GOT3 (cell line): ENCODE measurements at places on chromosomes 2 and 18.

- no peak for DNase-seq
Measured at GRCh38 chr2:221016551-221016950, 555.6 kb downstream of the EPHA4 start.

DNA sequence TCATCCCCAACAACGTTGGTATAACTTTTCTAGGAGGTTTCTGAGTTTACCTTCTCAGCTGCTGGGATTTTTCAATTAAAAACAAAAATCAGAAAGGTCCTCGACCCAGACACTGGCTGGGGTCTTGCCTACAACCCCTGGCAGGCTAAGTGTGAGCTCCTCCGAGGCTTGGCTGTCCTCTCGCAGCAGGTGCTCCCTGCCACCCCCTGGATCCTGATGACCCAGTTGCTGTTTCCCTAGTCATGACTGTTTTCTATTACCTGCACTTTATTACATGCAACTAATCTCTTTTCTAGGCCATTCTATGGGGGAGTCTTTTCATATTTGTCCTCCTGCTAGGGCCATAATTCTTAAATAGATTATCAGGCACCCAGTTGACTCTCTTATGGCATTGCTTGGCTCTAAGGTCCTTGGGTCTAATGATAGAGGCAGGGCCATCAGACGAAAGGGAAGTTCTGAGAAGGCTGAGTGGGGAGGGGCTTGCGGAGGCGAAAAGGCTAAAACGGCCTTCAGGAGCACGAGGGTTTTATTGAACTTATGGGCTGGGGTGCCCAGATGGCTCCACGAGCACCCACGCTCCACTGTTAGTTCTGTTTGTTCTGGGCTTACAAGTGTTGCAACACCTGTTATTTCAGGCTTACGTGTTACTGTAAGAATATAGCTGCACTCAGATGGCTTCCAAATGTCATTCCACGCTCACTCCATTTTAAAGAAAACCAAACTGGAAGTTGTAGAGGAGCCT, 166.0 kb downstream of the NCK2 start:
- no peak for DNase-seq

DNA sequence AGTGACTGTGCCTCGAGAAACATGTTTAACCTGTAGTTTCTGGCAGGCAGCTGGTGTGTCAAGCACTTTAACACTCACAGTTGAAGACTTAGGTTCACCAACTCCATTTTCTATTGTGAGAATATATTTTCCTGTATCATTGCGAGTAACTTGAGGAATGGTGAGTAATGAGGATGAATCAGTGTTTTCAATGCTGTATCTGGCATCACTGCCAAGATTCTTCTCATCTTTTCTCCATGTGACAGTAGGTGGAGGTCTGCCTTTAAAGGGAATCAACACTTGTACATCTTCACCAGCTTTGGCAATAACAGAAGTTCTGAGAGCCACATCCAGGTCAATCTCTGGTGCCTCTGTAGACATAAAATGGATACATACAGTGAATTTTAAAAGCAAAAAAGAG, 72.8 kb downstream of the PLEKHA3 start:
- no peak for DNase-seq

GRCh38 chr18:3924455-3924854, 474.5 kb downstream of the TGIF1 start:
- DNase-seq: no peak

- no peak for DNase-seq
Measured at GRCh38 chr2:134250840-134251461, 2.9 kb upstream of the MGAT5 start.

DNA sequence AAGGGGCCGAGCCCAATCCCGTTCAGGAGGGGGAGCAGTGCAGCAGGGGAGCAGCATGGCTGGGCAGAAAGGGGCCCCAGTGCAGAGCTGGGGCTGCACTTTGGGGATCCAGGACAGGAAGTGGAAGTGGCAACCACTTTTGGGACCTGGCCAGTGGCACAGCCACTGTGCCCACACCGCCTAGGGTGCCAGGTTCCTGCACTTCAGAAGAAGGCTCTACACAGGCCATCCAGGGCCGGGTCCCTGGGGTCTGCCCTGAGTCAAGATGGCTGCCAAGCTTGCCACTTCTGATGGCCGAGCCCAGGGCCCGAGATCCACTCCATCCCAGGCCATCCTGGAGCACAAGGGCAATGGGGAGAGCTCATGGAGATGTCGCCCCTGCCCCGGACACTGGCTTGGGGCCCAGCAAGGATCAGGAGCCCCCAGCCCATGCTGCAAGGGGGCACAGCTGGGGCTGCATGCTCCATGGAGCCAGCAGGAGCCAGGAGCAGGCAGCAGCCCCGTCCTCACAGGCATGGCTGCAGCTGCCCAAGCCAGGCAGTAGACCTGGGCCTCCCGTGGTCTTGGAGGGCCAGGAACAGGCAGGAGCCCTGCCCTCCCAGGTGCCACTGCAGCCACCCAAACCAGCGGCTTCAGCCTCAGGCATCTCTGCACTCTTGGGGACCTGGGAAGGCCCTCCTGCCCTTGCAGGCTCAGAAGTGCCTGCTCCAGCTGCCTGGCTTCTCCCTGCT, 35.0 kb upstream of the ID2 start:
- DNase-seq: no peak

DNA sequence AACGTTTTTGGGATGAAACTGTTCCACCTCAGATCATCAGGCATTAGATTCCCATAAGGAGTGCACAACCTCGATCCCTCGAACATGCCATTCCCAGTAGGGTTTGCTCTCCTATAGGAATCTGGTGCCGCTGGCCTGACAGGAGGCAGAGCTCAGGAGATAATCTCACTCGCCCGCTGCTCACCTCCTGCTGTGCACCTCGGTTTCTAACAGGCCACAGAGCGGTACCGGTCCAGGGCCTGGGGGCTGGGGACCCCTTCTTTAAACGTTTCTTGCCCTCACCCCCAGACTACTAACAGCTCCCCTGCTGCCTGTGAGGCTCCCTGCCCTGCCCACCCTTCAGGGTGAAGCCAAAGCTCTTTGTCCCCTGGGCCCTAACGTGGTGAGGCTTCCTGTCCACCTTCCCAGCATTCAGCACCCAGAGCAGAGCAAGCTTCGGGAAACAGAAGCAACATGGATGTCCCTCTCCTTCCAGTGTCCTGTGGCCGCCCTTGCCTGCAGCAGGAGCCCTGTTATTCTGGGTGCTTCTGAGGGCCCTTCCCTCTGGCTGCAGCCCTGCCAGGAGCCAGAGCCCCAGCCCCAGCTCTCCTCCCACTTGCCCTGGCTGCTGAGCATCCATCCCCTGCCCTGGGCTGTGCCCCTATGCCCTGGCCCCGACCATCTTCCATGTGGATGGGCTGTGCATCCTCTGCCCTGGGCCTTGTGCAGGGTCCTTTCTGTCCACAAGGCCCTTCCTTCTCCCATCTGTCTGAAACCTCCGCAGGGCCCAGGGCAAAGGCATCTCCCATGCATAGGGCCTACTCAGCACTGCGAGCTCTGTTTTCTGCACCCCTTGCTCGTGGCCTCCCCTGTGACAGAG, 140.1 kb downstream of the MBP start:
- no peak for DNase-seq

DNA sequence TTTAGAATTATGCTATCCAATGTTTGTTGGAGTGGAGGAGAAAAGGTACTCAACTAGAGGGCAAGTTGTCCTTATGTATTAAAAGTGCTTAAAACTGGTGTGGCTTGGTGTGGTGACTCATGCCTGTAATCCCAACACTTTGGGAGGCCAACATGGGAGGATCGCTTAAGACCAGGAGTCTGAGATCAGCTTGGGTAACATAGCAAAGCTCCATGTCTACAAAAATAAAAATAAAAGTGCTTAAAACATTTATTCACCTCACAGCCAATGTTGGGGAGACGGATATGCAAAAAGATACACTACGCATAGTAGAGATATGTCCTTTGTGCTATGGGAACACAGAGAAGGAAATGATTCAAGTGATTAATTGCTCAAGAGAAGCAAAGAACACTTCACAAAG, 19.3 kb upstream of the TNFAIP6 start:
- DNase-seq: no peak

DNA sequence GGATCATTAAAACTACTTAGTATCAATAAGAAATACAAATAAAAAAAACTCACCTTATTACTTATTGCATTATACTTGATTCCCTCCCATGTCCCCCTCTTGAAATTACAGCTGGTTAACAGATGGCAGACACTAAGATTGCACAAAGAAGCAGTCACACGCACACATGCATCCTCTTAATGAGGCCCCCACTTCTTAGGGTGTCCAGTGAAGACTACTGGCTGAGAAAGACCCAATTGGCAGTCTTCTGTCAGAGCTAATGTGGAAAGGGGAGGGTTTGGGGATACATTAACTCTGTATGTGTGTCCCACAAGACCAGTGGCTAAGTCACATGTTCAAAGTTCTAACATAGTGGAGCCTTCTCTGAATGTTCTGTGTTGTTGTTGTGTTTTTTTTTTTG, 210.7 kb downstream of the MTX2 start:
- DNase-seq: no peak

DNA sequence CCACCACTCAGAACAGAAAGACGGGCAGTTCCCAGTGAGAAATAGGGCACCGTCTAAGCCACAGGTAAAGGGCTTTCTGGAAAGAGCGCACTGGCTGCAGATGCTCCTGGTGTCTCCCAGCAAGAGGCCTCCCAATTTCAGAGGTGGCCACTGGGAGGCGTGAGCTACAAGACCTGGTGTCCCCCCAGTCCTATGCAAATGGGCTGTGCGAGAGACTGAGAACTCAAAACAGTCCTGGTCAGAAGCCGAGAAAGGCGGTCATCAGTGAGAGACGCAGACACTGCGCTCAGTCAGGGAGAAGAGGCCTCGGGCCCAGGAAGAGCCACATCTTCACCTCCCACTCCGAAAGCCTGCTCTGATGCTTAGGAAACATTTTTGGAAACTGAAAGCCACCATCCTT, 179.5 kb downstream of the EIPR1 start:
- DNase-seq: no peak

- DNase-seq: no peak
Measured at GRCh38 chr2:44705876-44706480, 235.5 kb upstream of the SIX3 start.

- no peak for DNase-seq
Measured at GRCh38 chr2:156459720-156460119, 23.5 kb downstream of the GPD2 start.

- DNase-seq: no peak
Measured at GRCh38 chr2:229612384-229612971, 101.9 kb downstream of the DNER start.

GRCh38 chr18:21327101-21327500, 85.1 kb downstream of the GREB1L start:
- DNase-seq: no peak

- DNase-seq: no peak
Measured at GRCh38 chr2:174607989-174608865, 10.6 kb upstream of the WIPF1 start.

GRCh38 chr2:105748566-105748965, 3.9 kb downstream of the NCK2 start:
- no peak for DNase-seq

DNA sequence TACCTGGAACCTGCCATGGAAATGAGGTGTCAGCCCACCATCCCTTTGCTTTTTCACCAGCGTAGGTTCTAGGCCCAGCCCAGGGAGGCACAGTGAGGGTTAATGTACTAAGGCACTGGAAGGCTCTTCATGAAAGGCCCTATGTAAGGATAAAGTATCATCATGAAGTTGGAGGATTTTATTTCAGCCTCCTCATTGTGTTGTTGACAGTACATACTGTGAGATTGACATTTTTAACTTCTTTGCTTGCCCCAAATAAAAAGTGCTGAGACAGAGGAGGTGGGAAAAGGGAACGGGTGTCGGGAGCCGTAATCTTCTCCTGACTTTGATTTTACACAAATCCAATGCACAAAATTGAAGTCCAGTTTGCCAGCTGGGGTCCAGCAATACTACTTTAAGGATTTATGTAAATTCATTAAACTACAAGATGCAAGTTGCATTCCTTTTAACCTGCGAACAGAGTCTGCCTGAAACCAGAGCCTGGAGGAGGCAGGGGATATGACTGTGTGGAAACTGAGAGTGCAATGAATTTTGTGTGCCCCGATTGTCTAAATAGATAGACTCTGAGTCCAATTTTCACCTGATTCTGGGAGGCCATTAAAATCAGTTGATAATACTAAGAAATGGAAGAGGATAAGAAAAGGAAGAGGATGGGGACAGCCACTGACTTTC, 5.4 kb upstream of the NCKAP5 start:
- no peak for DNase-seq

- no peak for DNase-seq
Measured at GRCh38 chr2:10022041-10022421, 21.3 kb upstream of the KLF11 start.

DNA sequence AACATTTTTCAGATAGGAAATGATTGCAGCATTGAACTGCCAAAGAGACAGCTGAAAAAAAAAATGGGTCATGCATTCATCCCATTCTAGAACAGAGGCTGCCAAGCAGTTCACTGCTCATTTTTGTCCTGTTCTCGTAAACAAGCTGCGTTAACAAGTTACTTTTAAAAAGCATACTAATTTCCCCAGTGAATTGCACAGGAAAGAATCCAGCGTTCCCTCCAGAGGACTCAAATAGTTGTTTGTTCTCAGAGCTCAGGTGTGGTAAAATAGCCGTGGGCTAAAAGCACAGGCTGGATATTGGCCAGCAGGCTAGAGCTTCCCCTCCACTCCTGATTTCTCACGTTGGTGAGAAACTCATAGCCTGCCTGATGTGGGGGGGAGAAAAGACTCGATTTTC, 76.1 kb upstream of the AQP4 start:
- DNase-seq: no peak

DNA sequence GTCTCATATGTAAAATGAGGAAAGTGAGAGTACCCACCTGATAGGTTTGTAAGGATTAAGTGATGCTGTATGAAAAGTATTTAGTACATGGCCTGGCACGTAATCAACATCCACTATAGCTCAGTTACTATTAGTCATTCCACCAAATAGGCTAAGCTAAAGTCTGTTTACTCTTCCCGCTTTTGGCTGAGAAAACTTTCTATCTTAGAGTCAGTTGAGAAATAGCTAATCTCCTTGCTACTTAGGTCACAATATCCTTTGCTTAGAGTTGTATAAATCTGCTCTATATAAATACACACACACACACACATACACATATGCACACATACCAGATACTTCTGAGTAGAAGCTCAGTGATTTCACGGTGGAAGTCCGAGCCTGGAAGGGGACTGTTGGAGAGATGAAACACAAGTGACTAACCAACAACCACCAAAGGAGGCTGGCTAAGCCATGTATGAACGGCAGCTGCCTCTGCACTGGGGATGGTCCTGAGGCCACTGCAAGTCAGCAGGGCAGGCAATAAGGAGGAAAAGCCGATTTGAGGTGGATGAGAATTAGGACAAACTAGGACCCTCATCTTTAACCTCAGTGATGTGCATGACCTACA, 104.6 kb upstream of the EPHA4 start:
- no peak for DNase-seq

DNA sequence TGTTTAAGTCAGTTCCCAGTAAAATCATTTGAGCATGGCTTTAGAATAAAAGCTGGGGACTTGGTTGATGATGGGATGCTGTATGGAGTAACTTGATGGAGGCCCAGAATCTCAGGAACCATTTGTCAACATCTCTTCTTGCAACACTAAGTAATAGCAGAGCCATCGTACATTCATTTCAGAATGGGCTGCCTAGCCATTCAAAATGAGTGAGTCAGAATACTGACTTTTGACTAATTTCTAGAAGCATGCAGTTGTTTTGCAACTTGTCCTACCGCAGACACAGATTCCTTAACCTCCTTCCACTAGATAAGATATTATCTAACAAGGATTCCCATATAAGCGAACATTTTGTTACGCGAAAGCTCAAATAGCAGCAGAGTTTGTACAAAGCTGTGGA, 229.5 kb downstream of the CNTNAP5 start:
- DNase-seq: no peak

- no peak for DNase-seq
Measured at GRCh38 chr18:39596891-39597290, 2031.3 kb upstream of the CELF4 start.

- DNase-seq: no peak
Measured at GRCh38 chr2:144376926-144377325, 143.0 kb downstream of the ZEB2 start.

- DNase-seq: no peak
Measured at GRCh38 chr2:159939946-159940345, 122.5 kb downstream of the PLA2R1 start.
